ENCODE measurements at places on chromosomes 3 and 15. TPM values are rescaled to one million over a fixed set of nuclear protein-coding genes. Genes with fewer than 3 reads are reported as not detected.

RPLP1 gene
- 1,115 TPM for total RNA-seq

SLC12A1 gene
- not detected for total RNA-seq

CNTN3 gene
- 12.7 TPM for total RNA-seq

- DNase-seq = no peak
- no peaks in the 10 kb centered on the region for H3K27me3 ChIP-seq
- H3K4me3 ChIP-seq = no peak overlapping the region
- H3K36me3 ChIP-seq = peaks cover 10% of the 10 kb centered on the region
Measured at GRCh38 chr3:8556473-8556869, 54.8 kb downstream of the LMCD1 start.

DNA sequence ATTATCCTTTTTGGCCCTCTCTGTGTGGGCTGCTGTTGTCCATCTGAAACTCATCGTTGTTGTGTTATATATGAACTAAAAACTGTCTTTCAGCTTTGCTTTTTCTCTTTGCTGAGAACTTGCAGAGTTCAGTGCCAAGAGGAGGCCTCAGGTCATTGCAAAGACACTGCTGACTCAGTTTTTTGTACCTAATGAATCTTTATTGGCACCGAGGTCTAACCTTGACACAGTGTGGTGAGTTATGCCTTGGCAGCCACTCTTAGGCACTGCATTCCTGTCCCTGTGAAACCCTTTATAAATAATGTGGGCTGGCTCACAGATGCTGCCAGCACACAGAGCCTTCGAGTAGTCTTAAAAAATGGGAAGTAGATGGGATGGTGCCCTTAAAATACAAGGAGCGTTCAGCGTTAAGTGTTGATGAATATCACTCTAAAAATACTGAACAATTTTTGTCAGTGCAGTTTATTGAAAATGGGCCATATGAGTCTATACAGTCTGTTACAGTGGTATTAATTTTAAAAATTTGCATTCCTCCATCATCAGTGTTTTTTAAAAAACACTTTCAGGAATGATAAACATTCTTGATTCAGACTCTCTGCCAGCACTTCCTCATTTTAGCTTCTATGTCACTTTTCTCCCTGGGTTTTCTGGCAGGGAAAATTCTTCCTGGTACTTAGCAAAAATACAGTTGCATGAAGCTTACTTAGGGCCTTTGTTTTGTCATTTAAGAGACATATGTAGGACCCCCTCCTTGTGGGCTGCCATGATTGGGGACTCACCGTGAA, 234.1 kb downstream of the CACNA2D3 start:
- no peak overlapping the region for H3K4me3 ChIP-seq
- H3K4me1 ChIP-seq = peaks cover 20% of the 10 kb centered on the region
- no peak overlapping the region for H3K27ac ChIP-seq
- DNase-seq = no peak
- H3K27me3 ChIP-seq = peaks cover 37% of the 10 kb centered on the region
- H3K36me3 ChIP-seq = no peaks in the 10 kb centered on the region

DNA sequence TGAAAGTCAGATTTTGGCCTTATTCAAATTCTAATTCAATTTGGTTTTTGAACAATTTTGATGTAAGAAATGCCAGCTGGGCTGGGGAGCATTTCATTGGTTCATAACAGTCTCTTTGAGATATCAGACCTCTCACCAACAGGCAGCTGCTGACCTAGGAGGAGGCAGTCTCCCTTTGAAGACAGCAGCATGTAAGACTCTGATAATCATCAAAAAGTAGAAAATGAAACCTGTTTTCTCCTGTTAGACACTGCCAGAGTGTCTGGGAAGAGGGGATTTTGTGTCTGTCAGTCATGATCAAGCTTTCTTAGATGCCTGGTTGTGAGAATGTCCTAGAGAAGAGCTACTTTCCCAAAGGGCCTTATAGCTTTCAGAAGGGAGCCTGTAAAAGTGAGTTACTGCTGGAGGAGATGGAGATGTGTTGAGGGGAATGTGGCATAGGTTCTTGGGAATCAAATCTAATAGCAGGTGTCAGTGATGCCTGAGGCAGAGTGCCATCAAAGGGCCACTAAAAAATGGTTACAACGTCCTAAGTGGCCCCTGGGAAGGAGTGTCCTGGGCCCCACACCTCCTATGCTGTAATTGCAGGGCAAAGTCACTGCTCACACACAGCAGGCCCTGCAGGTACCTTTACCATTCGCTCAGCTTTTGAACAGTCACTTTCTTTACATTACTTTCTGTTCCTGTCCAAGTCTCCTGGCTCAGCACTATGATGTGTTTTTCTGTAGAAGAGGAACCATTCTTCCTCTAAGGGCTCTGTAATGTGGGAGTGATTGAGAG, 43.1 kb downstream of the FSTL1 start:
- no peak for DNase-seq
- no peak overlapping the region for H3K4me3 ChIP-seq
- H3K27me3 ChIP-seq = no peaks in the 10 kb centered on the region
- H3K36me3 ChIP-seq = peaks cover 33% of the 10 kb centered on the region

DNA sequence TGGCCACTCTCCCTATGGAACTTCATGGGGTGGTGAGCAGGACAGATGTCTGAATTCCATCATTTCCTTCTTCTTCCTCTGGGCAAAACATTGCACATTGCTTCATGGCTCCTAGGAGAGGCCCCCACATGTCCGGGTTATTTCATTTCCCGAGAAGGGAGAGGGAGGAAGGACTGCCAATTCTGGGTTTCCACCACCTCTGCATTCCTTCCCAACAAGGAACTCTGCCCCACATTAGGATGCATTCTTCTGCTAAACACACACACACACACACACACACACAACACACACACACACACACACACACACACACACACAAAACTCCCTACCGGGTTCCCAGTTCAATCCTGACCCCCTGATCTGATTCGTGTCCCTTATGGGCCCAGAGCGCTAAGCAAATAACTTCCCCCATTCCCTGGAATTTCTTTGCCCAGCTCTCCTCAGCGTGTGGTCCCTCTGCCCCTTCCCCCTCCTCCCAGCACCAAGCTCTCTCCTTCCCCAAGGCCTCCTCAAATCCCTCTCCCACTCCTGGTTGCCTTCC, 1.9 kb downstream of the RHO start:
- peak overlapping the region; percentile 84 for H3K27ac ChIP-seq
- no peak for DNase-seq
- H3K4me3 ChIP-seq = no peak overlapping the region
- H3K27me3 ChIP-seq = no peaks in the 10 kb centered on the region
- H3K36me3 ChIP-seq = no peaks in the 10 kb centered on the region

All from progenitor cell of endocrine pancreas (in vitro differentiated cells).